ENCODE measurements at places on chromosomes 2 and 18. TPM values are rescaled to one million over a fixed set of nuclear protein-coding genes. Genes with fewer than 3 reads are reported as not detected.

Gene DTNA
- 190 TPM for polyA plus RNA-seq

DNA sequence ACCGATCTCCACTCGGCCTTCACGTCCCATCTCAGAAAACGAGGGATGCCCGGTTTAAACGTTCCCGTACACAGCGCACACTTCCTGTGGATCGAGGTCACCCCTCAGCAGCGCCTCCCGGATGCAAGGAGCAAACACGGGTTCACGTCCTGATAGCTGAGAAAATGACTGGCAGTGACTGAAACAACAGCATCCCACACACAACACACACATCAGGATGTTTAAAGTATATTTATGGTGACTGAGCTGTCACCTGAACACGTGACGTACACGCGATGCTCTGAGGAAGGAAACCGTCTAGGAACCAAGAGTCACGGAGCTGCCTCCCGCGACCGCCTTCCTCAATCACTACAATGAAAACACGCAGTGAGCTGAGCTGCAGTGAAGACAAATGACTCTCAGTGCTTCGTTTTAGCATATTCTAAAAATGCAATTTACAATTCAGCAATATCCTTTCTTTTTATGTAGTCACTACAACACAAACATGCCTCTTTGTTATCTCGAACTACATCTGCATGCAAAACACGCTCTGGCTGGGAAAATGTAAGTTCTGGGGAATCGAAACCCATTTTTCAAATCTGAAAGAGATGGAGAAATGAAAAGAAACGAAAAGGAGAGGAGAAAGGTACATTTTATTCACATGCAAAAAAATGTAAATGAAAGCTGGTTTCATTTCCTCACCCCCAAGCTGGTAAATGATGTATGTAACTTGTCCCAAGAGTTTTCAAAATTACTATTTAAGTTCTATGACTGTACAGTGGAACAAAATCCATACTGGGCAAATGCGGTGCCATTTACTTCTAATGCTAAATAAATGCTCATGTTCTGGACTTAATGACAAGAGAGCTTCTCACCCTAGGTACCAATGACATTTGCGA lies 19.8 kb downstream of the HDAC4 start:
- no peak for DNase-seq

- DNase-seq, result no peak
Observed at GRCh38 chr2:223107825-223108224, 55.8 kb downstream of the KCNE4 start.

Gene STPG4
- polyA plus RNA-seq, result 0.35 TPM

DNA sequence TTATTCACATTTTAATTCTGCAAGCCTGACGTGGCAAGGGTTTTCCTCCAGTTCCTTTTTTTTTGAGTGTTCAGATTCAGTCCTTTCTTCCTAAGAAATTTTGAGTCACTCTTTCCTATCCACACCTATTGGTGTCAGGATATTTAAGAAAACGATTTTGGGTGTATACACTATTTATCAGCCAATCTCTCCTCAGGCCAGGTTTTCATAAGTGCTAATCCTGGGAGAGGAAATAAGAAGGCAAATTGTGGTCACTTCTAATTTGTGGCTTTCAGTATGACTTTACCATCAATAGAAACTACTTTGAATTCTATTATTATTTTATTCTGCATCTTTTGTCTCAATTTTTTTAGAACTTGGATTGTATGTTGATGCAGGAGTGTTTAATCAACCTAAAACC lies 174.4 kb downstream of the DSEL start:
- no peak for DNase-seq

DNA sequence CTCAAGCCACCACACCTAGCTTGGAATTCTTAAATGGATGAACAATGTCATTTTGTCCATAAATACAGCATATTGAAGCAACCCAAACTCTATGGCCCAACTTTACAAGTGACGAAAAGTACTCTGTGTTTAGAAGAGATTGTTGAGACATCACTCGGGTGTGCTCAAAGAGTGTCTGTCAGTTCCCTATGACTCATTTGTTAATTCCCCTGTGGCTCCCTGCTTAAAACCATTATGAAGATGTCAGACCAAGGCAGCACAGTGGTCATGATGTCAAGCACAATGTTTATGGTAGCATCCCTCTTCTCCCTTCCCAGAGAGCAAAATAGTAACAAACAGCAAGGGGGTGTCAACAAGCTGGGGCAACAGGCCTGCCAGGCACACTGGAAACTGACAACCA lies 3.0 kb downstream of the LYG1 start:
- no peak for DNase-seq

Gene DTYMK
- 51.6 TPM for polyA plus RNA-seq

- no peak for DNase-seq
Observed at GRCh38 chr18:21277578-21277977, 35.5 kb downstream of the GREB1L start.

- DNase-seq, result no peak
Observed at GRCh38 chr2:28310107-28310506, 82.6 kb upstream of the FOSL2 start.

- DNase-seq, result no peak
Observed at GRCh38 chr2:128374001-128374710, 55.5 kb upstream of the HS6ST1 start.

Gene RBM45
- 18.3 TPM for polyA plus RNA-seq

- DNase-seq, result no peak
Observed at GRCh38 chr2:36770542-36771287, 74.2 kb downstream of the VIT start.

- no peak for DNase-seq
Observed at GRCh38 chr2:50785816-50786215, 246.1 kb downstream of the NRXN1 start.

DNA sequence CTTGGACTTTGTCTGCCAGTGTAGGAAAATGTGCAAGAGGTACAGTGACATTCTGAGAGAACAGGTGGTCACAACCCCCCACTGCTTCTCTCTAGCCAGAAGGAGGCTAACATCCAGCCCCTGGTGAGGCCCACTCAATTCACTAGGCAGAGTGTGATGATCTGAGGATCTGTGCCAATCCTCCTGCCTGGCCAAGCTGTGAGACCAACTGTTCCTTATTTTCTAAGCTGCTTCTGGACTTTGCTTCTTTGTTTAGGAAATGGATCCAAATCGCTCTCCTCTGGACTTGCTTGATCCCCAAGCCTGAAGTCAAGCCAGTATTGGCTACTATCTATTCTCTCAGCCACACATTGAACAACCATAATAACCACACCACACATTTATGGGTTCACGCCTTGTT lies 202.8 kb downstream of the PIK3C3 start:
- no peak for DNase-seq

DNA sequence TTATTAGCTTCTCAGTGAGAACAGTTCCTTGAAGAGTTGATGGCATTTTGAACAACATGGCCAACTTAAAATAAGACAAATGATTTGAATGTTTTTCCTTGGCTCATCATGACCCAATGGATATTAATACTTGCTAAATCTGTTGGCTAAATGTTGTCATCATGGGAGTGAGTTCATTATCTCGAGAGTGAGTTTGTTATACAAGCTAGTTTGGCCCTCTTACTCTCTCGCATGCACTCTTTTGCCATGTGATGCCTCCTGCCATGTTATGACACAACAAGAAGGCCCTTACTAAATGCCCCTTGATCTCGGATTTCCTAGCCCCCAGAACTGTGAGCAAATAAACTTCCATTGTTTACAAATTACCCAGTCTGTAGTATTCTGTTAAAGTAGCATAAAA lies 22.9 kb upstream of the SANBR start:
- DNase-seq, result no peak

Gene EFHD1
- 42.9 TPM for polyA plus RNA-seq

DNA sequence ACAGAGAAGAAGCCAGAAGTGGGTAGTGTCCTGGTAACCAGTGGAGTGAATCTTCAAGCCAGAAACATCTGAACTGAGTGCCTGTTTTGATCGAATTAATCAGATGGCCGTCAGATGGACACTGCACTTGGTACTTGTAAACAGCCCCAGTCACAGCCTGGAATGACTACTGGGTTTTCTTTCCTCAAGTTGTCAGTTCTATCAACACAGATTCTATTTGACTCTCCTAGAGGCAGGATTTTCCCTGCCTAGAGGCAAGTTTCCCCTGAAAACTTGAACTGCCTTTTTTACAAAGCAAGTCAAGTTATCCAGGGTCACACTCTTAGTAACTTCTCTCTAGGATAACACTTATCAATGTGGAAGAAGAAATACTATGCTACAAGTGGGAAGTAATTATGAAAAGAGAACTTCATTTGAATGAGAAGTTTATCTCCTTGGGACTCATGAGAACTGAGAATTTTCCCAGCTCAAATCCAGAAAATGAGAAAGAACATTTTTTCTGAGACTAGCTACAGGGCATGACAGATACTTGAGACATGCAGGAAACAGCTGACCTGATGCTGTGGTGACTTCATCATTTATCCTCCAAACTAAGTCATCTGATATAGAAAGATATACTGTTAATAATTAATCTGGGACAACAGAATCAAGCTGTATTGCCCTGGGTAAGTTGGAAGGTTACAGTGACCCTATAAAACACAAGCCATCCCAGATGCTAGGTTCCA lies 36.0 kb downstream of the SULT1C2 start:
- DNase-seq, result no peak

DNA sequence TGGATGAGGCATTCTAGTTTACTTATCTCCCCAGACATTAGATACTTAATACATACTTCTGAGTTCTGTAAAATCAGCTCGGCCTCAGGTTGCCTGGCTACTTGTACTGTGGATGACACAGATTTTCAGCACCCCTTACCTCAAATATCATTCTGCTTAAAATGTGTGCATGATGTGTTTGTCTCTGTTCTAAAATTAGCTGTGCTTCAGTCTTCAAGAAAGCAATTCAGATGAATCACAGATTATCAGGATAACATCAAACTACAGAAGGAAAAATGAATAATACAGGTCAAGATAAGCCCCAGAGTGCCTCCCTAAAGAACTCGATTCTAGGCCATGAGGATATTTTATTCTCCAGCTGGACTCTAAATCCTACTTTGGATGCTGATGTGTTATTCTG lies 21.3 kb upstream of the MAPRE2 start:
- no peak for DNase-seq

- peak; percentile 10 for DNase-seq
Observed at GRCh38 chr2:146661473-146662096, 1183.2 kb upstream of the ACVR2A start.

Data from spinal cord (tissue), 10 donors.